ENCODE measurements at places on chromosomes 1 and 21.

DNA sequence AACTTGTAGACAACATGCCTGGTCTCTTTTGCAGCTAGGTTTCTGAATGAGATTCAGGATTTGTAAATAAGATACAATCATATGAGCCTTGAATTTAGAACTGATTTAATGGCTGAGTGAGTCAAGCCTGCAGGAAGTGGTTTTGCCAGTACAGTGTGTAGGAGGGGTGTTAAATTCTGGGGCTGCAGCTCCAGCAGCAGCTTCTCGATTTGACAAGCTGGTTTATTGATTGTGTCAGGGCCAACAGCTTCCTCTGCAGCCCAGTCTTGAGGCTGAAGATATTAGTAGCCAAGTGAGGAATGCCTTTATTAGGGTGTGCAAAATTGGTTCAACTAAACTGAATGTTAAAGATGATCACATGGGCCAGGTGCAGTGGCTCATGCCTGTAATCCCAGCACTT lies 11.5 kb upstream of the PLA2G5 start:
- DNase-seq: no peak

- no peak for DNase-seq
Observed at GRCh38 chr1:61266738-61267137, 184.4 kb downstream of the NFIA start.

DNA sequence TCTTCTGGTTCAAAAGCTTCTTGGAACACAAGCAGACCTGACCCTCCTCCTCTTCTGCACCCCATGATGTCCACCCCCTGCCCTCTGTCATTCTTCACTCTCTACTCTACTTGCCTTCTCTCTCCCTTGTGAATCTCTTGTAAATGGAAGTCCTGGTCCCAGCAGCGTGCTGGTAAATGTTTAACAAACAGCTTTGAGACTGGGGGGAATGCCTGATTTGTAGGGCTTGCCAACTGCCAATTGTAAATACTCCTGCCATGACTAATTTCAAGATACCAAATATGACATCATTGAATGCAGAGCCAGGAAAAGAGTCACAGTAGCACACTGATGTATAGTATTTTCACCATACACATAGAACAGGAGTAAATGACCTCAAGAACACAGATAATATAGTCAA lies 40.9 kb upstream of the LRRN2 start:
- DNase-seq: no peak

GRCh38 chr1:84719543-84720217 lies 29.4 kb upstream of the SSX2IP start:
- DNase-seq: no peak

- no peak for DNase-seq
Observed at GRCh38 chr1:98296681-98297080, 364.8 kb upstream of the SNX7 start.

GRCh38 chr21:24276204-24276603 lies 1331.1 kb downstream of the MRPL39 start:
- DNase-seq: no peak

DNA sequence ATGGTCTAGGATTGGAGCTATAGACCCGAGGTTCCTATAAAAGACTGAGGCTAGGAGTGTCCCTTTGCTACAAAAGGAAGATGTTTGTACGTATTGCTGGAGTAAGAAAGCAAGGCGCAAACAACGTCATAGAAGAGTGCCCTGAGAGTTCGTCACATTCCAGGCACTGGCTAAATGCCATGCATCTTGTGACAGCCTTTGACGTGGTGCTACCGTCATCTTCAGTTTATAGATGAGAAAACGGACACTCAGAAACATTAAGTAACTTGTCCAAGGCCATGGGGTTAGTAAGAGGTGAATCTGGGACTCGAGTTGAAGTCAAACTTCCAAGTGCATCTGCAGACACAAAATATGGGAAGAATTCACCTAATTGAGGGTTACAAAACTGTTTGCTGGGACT lies 104.2 kb upstream of the SLC45A1 start:
- DNase-seq: no peak

DNA sequence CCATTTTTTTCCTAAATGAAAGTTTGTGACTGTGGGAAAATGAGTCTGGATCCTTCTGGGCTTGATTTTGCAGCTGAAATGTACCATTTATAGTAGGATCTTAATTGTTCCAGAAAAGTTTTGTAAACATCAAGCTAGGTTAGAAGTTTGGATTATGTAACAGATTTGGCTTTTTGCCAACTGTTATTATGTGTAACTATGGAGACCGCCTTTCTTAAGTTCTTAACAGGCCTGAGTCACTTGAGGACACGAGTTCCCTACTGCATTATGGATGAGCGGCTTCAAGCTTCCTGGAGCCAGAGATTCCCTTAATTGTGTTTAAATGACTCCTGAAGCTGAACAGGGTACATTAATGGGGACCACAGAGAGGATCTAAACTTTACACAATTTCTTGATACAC lies 22.2 kb downstream of the SLC25A33 start:
- peak; percentile 89 for DNase-seq

- DNase-seq: peak; percentile 22
Observed at GRCh38 chr1:216310776-216311175, 112.5 kb downstream of the USH2A start.

- DNase-seq: no peak
Observed at GRCh38 chr1:98075626-98076025, 154.8 kb upstream of the DPYD start.

- no peak for DNase-seq
Observed at GRCh38 chr1:194975913-194976312, 1632.3 kb downstream of the KCNT2 start.

DNA sequence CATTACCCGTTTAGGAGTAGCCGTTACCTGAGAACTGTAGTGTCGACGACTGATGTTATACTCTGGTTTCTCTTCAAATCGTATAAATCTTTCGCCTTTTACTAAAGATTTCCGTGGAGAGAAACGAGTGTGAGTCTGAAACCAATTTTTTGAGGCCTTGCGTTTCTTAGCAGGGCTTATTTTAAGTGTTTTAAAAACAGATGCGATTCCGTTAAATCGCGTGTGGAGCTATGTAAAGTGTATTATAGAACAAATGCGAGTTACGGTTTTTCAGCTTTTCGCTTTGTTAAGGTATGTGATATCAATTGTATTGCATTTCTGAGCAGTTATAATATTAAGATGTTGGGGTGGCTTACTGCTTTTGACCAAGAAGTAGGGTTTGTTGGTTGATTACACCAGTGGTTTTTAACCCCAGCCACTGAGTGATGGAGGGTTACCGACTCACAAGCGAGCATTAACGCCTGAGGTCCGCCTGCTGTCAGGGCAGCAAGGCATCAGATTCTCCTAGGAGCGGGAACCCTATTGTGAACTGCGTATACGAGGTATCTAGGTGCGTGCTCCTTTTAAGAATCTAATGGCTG lies 18.0 kb downstream of the KIAA2013 start:
- DNase-seq: peak; percentile 98

DNA sequence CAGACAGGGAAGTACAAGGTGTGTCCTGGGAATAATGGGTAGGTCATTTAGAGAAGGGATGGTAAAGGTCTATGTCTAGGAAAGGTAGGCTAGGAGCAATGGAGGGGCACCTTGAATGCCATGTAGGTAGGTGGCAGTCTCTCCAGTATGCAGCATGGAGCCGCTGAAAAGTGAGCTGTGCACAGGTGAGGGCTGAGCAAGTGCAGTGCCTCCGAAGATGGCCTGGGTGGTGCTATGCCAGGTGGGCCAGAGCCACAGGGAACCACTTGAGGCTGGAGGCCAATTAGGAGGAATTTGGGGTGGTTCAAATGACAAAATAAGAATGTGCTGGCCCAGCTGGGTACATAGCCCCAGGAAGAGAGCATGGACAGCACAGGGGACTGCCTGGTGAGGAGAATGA lies 25.0 kb downstream of the RNU5D-1 start:
- DNase-seq: no peak

- no peak for DNase-seq
Observed at GRCh38 chr1:155951753-155952504, 10.5 kb downstream of the RXFP4 start.

DNA sequence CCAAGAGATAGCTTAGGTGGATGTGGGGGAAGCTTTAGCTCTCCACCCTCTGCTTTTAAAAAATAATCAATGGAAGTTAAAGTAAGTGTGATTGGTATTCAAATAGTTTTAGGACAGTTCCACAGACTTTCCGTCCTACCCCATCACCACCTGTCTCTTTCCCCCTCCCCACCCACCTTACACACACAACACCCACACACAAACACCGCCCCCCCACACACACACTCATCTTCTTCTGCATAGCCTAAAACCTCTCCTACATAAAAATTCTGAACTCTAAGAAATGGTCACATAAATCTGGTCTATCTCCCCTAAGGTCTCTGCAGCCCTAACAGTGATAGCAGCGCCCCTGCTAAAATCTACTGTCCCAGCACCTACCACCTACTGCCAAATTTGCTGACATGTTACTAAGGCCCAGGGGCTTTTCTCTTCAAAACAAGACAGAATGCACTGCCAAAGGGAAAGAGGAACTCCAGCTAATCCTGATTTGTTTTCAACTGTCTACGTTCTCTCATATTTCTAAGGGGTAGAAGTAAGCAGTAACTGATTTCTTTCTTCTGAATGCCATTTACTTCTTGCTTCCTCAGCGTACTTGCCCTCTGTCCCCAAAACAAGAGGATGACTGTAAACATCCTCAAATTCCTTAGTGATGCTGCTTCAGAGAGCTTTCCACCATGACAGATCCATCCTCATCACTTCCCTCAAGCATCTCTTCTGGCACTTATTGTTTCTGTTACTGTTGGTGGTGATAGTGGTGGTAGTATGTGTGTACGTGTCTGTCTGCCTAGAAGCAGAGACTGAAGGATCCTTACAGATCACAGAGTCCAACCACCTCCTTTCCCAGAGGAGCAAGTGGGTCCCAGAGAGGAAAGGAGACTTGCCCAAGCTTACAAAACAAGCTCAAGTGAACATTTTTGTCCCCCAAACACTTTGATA lies 56.8 kb downstream of the LUZP1 start:
- DNase-seq: no peak

DNA sequence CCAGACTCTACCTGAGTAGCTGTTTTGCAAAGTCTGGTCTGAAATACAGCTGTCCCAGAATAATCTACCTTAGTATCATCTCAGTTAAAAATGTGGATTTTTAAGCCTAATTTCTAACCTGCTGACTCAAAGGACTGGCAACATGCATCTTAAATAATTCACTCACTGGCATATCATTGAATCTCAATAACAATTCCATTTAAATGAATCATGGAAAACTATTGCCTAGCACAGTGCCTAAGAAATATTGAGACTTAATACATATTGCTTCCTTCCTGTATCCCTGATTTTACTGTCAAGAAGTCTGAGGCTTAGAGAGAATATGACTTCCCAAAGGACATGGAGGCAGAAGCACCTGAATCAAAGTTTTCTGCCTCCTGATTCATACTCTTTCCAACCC lies 3.1 kb downstream of the CCDC190 start:
- DNase-seq: no peak

DNA sequence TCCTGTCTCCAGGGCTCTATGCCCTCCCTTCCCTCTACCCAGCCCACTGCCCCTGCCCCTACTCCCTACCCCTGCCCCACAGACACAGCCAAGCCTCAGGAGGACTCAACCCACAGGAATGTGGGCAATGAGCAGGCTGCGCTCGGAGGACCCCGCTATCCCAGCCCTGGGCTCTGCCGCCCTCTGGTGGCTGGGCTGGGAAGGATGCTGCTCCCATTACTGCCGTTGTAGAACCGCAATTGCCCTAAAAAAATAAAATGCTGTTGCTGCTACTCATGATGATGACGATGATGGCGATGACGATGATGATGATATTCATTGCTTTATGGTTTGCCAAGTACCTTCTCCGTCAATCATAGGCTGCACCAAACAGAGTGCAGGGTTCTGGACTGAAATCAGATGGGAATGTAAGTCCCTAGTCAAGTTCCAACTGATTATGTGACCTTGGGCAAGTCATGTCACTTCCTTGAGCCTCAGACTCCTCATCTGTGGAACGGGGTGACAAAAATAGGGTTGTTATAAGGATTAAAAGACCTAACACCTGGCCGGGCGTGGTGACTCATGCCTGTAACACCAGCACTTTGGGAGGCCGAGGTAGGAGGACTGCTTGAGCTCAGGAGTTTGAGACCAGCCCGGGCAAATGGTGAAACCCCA lies 24.6 kb downstream of the ARHGEF19 start:
- peak; percentile 80 for DNase-seq

DNA sequence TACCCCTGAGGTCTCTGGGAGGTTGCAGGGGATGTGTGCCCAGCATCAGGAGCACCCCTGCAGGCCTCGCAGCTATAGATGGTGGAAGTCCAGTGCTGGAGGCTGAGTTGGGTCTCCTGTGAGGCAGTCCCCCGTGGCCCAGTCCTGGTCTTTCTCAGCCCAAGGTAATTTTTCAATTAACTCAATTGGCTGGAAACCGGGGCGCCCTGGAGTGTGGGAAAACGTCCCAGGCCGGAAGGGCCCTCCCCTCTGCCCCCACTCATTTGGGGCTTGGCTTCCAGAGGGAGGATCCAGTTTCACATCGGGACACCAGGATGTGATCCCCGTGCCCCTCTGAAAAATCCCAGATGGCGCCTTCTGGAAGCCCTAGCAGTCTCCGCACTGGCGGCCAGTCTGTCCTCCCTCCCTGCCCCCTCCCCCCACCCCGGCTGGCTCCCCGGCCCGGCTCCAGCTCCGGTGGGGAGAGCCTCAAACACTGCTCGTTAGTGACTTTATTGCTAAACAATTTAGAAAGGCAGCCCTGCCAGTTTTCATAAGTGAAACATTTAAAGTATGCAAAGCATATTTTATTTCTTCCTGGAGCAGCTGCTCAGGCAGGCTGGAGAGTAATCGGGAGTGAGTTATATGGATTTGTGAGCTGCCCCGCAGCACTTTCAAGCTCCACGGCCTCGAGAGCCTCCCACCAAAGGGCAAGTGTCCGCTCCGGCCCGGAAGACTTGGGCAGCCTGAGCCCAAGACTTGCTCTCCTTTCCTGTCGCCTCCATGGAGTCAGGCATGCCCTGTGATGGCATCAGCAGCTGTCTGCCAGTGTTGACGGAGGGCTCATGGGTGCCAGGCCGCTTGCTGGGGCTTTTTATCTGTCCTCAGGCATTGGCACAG lies 208.2 kb upstream of the TMEM51 start:
- DNase-seq: no peak

- no peak for DNase-seq
Observed at GRCh38 chr1:232697187-232697822, 67.4 kb upstream of the SIPA1L2 start.

GRCh38 chr1:63691701-63692425 lies 82.0 kb upstream of the ROR1 start:
- DNase-seq: peak; percentile 81

DNA sequence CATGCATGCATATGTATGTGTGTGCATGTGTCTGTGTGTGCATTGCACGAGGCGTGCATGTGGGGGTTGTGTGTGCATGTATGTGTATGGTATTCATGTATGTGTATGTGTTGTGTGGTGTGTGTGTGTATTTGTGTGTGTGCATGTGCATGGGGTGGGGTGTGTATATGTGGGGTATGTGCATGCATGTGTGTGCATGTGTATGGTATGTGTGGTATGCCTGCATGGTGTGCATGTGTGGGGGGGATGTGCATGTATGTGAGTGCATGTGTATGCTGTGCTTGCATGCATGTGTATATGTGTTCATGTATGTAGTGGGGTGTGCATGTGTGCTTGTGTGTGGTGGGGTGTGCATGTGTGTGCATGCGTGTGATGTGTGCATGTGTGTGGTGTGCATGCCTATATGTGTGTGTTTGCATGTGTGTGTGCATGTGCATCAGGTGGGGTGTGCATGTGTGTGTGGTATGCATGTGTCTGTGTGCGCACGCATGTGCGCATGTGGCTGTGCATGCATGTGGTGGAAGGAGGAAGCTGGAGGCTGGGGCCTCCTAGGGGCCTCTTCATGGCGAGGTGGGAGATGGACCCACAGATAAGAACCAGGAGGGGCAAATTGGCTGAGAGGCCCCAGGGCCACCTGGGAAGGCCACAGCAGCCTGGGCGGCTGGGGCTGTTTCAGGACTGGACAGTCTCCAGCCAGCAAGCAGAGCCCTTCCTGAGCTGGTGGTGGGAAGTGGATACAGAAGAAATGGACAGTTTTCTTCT lies 35.9 kb upstream of the ARF1 start:
- no peak for DNase-seq

All from hematopoietic multipotent progenitor cell treated with erythropoietin and hydrocortisone succinate and interleukin-3 and kit ligand, for 6 days (in vitro differentiated cells).